ENCODE measurements at places on chromosomes 1 and 21. TPM values are rescaled to one million over a fixed set of nuclear protein-coding genes. Genes with fewer than 3 reads are reported as not detected.

The LCA5L gene
- 0.69 TPM for total RNA-seq

DNA sequence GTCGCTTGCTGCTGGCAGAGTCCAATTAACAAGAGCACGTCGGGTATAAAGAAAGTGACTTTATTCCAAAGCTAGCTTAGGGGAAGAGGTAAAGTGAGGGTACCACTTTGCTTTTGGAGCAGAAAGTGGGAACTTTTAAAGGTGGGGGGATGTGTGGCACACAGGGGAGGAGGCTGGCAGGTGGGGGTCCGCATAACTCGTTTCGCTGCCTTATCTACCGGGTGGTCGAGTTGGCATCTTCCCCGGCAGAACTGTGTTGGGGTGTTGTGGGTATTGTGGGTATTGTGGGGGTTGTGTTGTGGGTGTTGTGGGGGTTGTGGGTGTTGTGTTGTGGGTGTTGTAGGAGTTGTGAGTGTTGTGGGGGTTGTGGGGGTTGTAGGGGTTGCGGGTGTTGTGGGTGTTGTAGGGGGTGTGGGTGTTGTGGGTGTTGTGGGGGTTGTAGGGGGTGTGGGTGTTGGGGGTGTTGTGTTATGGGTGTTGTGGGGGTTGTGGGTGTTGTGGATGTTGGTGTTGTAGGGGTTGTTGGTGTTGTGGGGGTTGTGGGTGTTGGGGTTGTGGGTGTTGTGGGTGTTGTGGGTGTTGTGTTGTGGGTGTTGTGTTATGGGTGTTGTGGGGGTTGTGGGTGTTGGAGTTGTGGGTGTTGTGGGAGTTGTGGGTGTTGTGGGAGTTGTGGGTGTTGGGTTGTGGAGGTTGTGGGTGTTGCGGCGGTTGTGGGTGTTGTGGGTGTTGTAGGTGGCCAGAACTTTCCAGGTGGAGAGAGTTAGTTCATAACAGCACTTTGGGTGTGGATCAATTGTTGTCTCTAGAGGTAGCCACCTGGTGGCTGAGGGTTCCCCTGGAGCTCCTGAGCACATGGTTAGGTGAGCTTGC lies 52.7 kb downstream of the AGPAT3 start:
- no peak for DNase-seq

The PTPN22 gene
- 0.26 TPM for total RNA-seq

The IGSF9 gene
- total RNA-seq = 7.1 TPM

DNA sequence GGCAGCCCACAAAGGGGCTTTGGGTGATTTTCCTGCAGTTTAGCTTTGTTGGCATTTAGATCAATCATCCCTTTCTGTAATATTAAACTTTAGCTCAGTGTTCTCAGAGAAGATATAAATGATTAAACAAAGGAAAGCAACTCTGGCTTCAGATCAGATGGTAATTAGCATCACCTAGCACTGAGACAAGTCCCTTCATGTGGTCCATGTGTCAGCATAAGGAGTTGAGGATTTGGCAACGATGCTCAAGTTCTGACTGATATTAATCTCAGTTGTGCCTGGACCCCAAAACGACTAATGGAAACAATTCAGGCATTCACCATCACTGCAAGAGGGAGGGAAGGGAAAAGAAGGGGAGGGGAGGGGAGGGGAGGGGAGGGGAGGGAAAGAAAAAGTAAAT lies 60.4 kb downstream of the SEC16B start:
- no peak for DNase-seq

- no peak for DNase-seq
Observed at GRCh38 chr1:115282807-115283208, 55.2 kb downstream of the NGF start.

GRCh38 chr1:198157847-198158725 lies 1.3 kb downstream of the NEK7 start:
- DNase-seq = peak; percentile 35

GRCh38 chr21:46097336-46098293 lies at the start of gene COL6A2:
Gene COL6A2, plus strand, starts transcription at chr21:46098112.
- peak; percentile 54 for DNase-seq

DNA sequence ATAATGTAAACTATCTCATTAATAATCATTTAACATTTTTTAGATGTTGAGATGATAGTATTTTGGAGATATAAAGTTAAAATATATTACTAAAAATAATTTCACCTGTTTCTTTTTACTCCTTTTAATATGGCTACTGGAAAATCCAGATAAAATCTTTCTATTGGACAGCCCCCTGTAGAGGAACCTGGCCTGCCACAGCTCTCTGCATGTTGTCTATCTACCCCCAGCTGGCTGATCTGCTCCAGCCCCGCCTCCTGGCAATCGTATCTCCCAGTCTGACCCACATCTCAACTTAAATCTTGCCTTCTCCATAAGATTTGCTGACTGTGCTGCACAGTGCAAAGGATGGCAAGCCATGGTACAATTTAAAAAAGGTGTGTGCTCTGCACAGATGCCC lies 182.8 kb downstream of the SIPA1L2 start:
- DNase-seq = no peak

DNA sequence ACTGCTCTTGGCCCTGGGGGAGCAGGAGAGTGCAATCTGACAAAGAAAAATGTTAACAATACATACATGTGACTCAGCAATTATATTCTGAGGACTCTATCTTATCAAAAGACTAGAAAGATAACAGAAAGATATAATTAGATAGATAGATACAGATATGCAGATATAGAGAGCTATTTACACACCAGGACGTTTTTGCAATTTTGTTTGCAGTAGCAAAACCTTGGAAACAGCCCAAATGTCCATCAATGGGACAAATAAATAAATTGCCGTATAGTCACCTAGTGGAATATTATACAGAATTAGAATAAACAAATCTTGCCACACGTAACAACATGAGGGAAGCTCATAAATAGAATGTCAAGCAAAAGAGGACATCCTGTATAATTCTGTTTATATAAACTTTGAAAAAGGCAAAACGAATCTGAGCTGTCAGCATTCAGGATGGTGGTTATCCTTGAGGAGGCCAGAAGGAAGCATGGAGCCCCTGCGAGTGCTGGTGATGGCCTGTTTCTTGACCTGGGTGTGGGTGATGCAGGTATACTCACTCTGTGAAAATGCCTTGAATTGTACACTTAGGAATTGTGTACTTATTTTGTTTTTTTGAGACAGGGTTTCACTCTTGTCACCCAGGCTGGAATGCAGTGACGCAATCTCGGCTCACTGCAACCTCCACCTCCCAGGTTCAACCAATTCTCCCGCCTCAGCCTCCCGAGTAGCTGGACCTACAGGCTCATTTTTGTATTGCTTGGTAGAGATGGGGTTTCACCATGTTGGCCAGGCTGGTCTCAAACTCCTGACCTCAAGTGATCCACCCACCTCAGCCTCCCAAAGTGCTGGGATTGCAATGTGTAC lies 12.8 kb upstream of the TRIM63 start:
- no peak for DNase-seq

- DNase-seq = no peak
Observed at GRCh38 chr21:33449616-33450015, 30.2 kb downstream of the TMEM50B start.

DNA sequence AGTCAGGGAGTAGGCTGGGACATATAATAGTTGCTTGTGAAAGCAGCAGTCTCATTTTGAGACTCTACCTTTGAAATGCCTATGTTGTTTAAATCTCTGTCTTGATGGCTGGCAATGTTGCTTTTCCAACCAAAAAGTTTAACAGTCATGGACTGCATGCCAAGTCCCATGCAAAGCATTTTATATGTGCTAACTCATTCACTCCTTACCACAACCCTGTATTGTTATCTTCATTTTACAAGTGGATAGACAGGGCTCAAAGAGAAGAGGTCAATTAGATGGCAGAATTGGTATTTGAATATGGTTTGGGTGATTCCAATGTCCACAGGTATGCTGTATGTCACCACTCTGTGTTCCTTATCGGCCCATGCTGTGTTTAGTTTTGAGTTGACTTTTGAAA lies 331.4 kb upstream of the USP24 start:
- no peak for DNase-seq

The C1orf87 gene
- not detected for total RNA-seq

- peak; percentile 55 for DNase-seq
Observed at GRCh38 chr1:61852670-61853015, 110.4 kb downstream of the PATJ start.

DNA sequence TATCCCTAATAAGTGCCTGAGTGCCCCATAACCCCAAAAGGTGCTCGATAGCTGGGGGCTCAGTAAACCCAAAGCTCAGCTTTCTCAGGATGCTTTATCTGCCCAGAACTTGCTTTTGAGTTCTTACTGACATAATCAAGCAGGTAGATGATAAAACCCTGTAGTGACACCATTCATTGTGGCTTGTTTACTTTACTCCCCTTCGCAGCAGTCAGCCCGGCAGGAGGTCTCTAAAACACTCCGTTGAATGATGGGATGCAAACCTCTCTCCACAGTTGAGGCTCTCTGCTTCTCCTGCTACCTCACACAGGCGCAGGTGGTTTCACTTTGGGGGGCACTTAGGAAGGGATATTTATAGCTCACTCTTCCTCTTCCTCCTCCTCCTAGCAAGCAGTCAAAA lies 349.4 kb downstream of the HLX start:
- no peak for DNase-seq

- no peak for DNase-seq
Observed at GRCh38 chr1:206732508-206732907, 38.1 kb upstream of the IL19 start.

The C1orf21 gene
- 34.3 TPM for total RNA-seq
